ENCODE measurements at places on chromosomes 5 and 9.

DNA sequence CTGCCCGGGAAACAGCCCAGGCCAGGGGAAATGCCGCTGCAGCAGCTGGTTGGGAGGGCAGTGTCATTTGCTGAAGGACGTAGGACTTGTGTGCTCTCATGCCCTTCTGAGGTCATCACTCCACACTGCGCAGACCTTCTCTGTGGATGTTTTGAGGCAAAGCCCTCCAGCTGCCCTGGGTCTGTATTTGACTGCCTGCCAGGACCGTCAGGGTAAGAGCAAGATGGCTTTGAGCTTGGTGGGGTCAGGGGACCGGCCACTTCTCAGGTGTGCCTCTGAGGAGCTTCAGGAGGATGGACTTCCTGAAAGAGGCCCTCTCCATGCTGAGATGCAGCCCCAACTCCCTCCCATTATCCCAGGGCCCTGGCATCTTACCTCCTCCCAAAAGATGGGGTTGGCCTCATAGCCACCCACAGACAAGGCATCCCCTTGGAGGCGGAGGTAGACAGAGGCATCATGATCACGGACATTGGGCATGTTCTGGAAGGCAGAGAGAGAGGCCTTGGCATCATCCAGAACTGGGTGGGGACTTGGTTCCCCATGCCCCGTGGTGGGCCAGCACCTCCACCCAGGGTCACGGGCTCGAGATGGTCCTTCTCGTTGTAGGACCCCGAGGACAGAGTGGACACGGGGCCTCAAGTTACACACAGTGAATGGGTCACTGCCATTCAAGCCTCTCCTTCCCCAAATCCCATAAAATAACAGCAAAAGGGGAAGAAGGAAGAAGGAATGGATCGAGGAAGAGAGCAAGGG is 19.4 kb downstream of the SARDH start:
- DNase-seq = no peak

GRCh38 chr9:113281356-113281755 is 5.9 kb downstream of the PRPF4 start:
- no peak for DNase-seq

DNA sequence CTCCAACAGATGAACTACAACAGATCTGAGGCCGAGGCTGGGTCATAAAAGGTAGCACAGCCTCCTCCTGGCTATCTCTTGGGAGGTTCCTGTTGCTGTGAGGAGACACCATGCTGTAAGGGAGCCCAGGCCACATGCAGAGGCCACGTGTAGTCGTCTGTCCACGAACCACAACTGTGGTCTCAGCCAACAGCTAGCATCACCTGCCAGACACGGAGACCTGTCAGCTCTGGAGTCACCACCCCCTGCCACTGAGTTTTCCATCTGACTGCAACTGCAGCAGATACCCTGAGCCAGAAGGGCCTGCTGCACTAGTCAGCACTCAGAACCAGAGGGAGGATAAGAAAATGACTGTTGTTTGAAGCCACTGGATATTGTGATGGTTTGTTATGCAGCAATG is 12.7 kb upstream of the GOLM1 start:
- no peak for DNase-seq

- no peak for DNase-seq
Observed at GRCh38 chr5:19564036-19564435, 424.0 kb downstream of the CDH18 start.

DNA sequence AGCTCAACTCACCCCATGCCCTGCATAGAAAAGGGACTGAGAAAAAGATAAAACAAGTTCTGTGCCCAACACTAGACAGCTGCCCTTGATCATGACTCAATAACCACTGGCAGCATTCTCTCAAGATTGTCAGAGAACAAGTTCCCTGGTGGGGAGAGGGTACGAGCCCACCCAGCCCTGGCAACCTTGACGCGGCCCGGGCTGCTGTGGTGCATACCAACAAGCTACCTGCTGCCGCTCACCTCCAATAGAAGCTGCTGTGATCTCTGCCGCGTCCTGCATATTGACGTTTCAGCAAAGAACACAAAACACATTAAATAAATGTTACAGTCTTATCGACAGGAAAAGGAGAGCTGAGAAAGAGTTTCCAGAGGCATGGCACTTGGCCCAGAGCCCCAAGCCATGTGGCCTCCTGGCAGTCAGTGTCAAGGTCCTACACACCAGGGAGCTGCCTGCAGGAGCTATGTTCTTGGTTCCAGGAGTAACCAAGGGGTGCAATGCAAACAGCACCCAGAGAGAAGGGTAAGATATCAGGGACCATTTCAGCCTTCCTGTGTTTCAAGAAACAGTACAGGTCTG is 28.3 kb downstream of the WHRN start:
- no peak for DNase-seq

GRCh38 chr9:70802206-70802605 is 319.2 kb downstream of the TRPM3 start:
- DNase-seq = no peak

DNA sequence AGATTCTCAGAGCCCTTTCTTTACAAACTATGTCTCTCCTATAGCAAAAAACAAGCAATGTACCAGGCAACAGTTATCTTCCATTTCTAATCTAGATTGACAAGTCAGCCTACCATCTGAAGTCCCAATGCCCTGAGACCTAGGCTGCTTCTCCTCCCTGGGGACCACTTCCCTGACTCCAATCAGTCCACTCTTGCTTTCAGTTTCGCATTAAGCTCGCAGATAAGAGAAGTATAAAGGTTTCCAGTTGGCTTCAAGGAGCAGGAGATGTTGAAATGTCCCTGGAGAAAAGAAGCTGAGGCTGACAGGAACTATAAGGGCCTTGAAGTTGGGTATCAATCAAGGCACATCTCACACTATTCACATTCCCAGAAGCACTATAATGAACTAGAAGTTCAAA is 32.3 kb downstream of the ERP44 start:
- no peak for DNase-seq

DNA sequence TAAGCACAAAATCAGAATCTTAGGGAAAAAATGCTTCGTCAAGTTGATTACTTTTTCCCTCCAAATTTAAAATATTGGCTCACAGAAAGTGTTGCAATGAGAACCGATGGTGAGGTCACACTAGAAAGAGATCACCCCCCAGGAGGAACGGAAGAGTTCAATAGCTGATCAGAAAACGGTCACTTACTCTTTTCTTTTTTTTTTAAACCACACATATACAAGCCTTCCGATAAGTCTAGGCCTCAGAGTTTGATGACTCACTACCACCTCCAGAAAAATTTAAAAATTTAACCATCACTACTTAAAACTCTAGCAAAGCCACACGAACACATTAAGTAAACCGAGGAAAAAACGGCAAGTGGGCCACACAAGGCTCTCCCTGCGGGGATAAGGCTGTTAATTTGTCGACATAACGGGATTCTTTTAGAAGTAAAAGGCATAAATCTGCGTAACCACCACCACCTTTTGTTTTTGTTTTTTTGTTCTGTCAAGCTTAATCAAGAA is 1.2 kb downstream of the SURF4 start:
- no peak for DNase-seq

DNA sequence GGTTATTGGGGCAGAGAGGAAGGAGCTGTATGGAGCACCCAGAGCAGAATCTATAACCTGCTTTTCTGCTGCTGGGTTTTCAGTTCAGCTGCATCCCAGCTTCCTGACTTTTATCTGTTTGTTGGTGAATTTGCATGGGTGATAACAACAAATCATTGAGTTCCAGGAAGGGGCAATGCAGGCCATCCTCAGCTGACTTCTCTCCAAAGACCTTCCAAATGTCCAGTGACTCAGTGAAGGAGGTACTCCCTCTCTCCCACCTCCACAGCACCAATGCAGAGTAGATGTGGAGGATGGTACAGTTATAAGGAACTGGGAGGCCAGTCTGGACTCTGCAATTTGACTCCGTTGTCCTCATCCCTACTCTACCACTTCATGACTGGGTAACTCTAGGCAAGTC is 1.6 kb upstream of the TXN start:
- no peak for DNase-seq

Data from nucleus accumbens (tissue), 56 donors.